ENCODE measurements at places on chromosomes 3 and 15. TPM values are rescaled to one million over a fixed set of nuclear protein-coding genes. Genes with fewer than 3 reads are reported as not detected.

Gene SNX22
- 2.4 TPM for polyA plus RNA-seq

Gene KCNH8
- 0.02 TPM for polyA plus RNA-seq

Gene RNF168
- polyA plus RNA-seq, result 3.4 TPM

Gene CPLX3
- polyA plus RNA-seq, result not detected

Gene HIGD2B
- not detected for polyA plus RNA-seq

DNA sequence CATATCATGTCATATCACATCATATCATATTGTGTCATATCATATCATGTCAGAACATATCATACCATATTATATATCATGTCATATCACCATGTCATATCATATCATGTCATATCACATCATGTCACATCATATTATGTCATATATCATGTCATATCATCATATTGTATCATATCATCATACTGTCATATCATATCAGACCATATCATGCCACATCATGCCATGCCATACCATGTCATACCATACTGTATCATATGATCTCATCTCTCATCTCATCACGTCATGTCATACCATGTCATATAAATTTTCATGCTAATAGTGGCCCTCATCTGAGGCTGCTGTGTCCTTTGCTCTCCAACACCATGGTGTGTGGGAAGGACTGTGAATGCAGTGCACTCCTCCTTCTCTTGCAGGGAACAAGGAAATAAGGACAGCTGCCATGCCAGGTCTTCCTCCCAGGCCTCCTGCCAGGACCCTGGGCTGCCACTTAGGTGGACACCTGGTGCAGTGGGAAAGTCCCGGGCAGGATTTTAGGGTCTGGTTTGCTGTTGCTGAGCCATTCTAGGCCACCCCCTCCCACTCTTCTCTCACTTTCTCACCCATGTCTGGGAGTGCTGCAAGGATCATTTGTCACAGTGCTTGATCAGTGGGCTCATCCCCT lies 72.4 kb upstream of the TRPM1 start:
- no peak overlapping the region for H3K27ac ChIP-seq
- H3K4me1 ChIP-seq, result no peaks in the 10 kb centered on the region
- H3K4me3 ChIP-seq, result no peak overlapping the region
- H3K27me3 ChIP-seq, result no peaks in the 10 kb centered on the region
- no peaks in the 10 kb centered on the region for H3K36me3 ChIP-seq

GRCh38 chr3:58004973-58005372 lies 3.2 kb upstream of the FLNB start:
- no peaks in the 10 kb centered on the region for H3K36me3 ChIP-seq
- no peaks in the 10 kb centered on the region for H3K4me1 ChIP-seq
- no peaks in the 10 kb centered on the region for H3K27me3 ChIP-seq
- no peak overlapping the region for H3K4me3 ChIP-seq
- DNase-seq, result no peak

- no peak overlapping the region for H3K27ac ChIP-seq
- H3K4me3 ChIP-seq, result no peak overlapping the region
- no peak for DNase-seq
- H3K36me3 ChIP-seq, result no peaks in the 10 kb centered on the region
- H3K4me1 ChIP-seq, result no peaks in the 10 kb centered on the region
Measured at GRCh38 chr15:28005004-28005527, 94.0 kb downstream of the OCA2 start.

DNA sequence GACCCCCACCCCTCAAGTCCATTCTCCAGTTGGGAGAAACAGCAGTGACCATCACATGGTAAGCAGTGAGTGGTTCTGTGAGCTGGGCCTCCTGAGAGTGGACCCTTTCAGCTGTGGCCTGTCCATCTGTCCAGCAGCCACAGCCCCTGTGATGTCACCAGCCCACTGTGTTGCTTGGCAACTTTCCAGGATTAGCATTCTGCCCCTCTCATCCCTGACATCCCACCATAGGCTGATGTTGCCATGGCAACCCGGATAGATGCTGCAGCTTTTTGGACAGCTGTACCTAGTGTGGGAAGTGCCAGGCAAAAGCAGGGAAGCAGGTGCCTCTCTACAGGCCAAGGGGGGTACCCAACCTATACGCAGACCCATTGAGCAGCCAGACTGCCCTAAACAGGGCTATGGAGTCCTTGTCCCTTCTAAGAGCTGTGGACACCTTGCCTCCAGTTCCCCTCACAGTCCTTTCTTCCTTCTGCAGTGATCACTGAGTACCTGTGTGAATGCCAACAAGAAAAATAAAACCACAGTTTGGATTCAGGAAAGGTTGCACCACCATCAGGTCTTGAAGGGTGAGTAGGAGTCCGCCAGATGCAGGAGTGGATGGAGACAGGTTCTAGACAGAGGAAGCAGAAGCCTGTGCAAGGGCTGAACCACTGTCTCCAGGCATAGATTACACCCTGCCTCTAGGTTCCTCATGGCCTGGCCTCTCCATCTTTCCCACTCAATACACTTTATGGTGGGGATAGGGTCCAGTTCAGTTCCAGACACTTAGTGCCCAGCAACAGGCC lies at the start of gene DNAH1:
TSS of gene DNAH1 (plus strand) at position 343 of the 788 bp plus-strand sequence. CDS start 6,124 bp downstream, outside the sequence.
- no peak for DNase-seq
- H3K4me3 ChIP-seq, result no peak within 1 kb of the TSS
- H3K27me3 ChIP-seq, result no peaks in the 10 kb centered on the region
- no peaks in the 10 kb centered on the region for H3K4me1 ChIP-seq

GRCh38 chr15:88243895-88244787 lies 12.4 kb downstream of the NTRK3 start:
- H3K27ac ChIP-seq, result no peak overlapping the region
- H3K4me1 ChIP-seq, result peaks cover 10% of the 10 kb centered on the region
- H3K4me3 ChIP-seq, result no peak overlapping the region
- peaks cover 4% of the 10 kb centered on the region for H3K27me3 ChIP-seq
- H3K36me3 ChIP-seq, result no peaks in the 10 kb centered on the region

DNA sequence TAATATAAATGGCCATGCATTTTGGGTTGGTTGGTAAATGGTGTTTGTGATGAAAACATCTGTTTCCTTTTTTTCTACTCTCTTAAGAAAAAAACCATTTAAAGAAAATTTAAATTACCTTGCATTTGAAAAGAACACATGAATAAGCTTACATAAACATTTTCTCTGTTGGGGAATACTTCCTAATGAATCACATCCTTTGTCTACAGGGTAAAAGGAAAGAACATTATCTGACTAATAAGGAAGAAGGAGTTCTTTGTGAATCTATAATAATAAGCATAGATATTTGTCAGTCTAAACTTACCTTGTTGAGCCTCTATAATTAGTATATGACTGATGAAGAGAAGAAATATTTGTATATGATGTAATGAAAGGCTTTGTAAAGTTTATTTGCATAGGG lies 254.1 kb upstream of the ZNF717 start:
- H3K27ac ChIP-seq, result no peak overlapping the region
- DNase-seq, result no peak
- no peaks in the 10 kb centered on the region for H3K27me3 ChIP-seq
- no peak overlapping the region for H3K4me3 ChIP-seq

DNA sequence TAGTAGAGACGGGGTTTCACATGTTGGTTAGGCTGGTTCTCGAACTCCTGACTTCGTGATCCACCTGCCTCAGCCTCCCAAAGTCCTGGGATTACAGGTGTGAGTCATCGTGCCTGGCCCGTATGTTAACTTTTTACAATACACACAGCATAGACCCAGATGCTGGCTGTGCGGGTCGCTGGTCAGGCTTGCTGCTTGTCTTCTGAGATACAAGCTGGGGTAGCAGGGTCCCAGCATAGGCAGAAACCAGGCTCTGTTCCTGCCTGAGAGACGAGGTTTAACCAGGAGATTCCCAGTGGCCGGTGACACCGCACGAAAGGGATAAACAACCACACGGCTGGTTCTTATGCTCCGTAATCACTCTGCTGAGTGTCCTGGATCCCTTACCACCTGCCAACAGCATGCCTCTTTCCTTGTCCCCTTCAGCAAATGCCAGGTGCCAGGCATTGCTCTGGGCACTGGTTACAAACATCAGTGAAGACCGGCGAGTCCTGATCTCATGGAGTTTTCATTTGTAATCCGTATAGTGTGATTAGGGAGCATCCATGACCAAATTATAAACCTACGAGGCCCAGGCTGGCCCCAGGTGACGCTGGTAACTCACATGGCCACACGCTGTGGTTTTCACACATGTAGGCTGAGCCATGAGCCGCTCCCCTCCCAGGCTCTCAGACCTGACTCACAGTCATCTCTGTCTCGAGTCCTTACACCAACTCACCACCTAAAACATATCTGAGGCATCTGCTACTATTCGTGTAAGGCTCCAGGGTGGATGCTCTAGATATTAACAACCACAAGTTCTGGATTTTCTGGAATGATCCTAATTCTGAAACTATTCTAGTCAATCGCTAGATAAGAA lies 125.7 kb downstream of the PDZRN3 start:
- no peaks in the 10 kb centered on the region for H3K4me1 ChIP-seq
- H3K27ac ChIP-seq, result no peak overlapping the region
- no peaks in the 10 kb centered on the region for H3K27me3 ChIP-seq
- DNase-seq, result no peak

GRCh38 chr15:60118146-60118545 lies 114.0 kb downstream of the FOXB1 start:
- no peak for DNase-seq
- H3K36me3 ChIP-seq, result no peaks in the 10 kb centered on the region
- H3K27me3 ChIP-seq, result no peaks in the 10 kb centered on the region
- no peaks in the 10 kb centered on the region for H3K4me1 ChIP-seq
- no peak overlapping the region for H3K4me3 ChIP-seq

GRCh38 chr3:61594144-61594963 lies 33.0 kb downstream of the PTPRG start:
- DNase-seq, result no peak
- H3K36me3 ChIP-seq, result no peaks in the 10 kb centered on the region
- H3K27me3 ChIP-seq, result no peaks in the 10 kb centered on the region
- no peak overlapping the region for H3K4me3 ChIP-seq
- H3K4me1 ChIP-seq, result peaks cover 7% of the 10 kb centered on the region

DNA sequence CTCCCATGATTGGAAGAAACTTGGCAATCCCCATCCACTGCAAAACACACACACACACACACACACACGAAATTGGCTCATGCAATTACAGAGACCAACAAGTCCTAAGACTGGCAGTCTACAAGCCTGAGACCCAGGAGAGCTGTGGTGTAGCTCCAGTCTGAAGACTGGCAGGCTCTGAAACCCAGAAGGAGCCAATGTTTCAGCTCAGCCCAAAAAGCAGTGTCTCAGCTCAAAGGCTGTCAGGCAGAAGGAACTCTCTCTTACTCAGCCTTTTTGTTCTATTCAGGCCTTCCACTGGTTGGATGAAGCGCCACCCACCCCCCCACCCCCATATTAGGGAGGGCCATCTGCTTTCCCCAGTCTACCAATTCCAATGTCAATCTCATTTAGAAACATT lies 32.1 kb downstream of the MESD start:
- DNase-seq, result no peak
- H3K4me1 ChIP-seq, result no peaks in the 10 kb centered on the region
- H3K4me3 ChIP-seq, result no peak overlapping the region
- H3K27me3 ChIP-seq, result no peaks in the 10 kb centered on the region
- H3K27ac ChIP-seq, result no peak overlapping the region

DNA sequence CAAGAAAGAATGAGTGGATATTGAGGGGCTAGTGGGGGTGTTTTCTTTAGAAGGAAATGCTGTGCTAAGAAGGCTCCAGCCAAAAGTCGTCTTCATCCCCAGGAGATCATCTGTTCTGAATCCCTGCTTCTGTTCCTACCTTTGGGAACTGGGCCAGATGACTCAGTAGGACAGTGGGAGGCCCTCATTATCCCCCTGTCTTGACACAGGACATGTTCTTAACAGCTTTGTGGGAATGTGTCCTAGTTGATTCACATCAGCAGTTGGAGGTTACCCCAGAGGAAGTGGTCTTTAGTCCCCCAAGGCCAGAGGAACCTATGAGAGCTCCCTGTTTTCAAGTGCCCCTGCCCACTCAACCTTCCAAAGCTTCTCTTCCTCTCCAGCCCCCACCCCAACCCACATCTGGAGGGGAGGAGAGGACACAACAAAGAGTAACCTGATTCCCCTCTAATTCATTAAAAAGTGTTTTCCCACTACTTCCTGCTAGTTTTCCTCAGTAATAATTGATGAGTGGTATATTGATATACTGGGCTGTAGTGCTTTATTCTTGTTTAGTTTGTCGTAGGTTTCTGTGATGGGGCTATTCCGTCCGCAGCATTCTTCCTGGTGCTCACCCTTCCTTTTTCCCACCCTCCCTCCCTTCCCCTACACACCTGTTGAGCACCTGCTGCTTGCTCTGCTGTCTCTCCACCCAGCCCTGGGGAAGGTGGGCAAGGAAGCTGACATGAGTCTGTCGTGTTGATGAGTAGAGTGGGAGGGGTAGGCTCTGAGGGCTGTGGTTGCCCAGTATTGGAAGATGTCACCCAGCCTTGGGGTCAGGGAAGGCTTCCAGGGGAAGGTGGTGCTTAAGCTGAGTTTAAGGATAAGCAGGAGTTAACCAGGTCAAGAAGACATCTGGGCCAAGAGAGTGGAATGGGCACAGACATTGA lies 9.3 kb downstream of the PXYLP1 start:
- no peaks in the 10 kb centered on the region for H3K4me1 ChIP-seq
- H3K27me3 ChIP-seq, result no peaks in the 10 kb centered on the region
- no peak overlapping the region for H3K27ac ChIP-seq
- DNase-seq, result no peak

DNA sequence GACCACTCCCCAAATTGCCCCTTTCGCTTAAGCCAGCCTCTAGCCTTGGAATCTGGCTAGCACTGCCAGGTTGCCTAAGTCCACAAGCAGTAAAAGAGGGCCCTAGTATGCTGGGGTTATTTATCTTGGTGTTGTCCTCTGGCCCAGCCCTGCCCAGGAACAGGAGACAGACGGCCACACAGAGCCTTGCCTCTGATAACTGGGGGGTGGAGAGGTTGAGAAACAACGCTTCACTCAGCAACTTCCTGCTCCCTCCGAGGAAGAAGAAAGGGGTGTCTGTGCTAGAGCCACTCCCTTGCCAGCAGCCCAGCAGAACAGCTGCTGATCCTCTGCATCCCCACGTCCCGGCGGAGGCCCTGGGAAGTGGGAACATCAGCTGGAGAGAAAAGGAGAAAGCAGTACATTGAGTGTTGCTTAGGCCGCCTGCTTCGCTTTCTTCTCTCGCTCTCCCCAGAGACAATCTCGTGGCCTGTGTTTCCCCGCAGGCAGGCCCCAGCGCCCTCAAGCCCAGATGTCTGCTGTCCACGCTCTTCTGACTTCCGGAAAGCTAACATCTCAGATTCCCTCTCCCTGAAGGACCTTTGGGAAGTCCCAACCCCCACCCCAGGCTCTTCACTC lies 22.6 kb upstream of the C3orf70 start:
- H3K4me1 ChIP-seq, result peaks cover 3% of the 10 kb centered on the region
- peak; percentile 44 for DNase-seq
